Left cardiac atrium (tissue), 4 donors: ENCODE measurements at places on chromosomes 12 and 14.

- DNase-seq: no peak
These were observed 146.6 kb downstream of the EXOC5 start for GRCh38 chr14:57122129-57122528.

DNA sequence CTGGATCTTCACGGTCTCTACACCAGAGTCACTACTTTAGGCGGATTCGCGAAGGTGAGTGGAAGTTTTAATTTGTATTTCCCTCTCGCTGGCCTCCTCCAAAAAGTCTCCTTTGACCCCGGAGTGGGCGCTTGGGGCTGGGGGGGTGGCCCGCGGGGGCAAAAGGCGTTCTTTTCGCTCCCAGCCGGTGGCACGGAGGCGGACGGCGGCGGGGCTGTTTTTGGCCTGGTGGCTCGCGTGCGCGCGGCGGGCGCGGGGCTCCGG is 510 bp downstream of the ARID2 start:
- DNase-seq: peak; percentile 45

- DNase-seq: no peak
These were observed 69.5 kb downstream of the ADAMTS20 start for GRCh38 chr12:43482311-43483085.

GRCh38 chr12:107288414-107289127 is 195.2 kb upstream of the CRY1 start:
- DNase-seq: no peak

DNA sequence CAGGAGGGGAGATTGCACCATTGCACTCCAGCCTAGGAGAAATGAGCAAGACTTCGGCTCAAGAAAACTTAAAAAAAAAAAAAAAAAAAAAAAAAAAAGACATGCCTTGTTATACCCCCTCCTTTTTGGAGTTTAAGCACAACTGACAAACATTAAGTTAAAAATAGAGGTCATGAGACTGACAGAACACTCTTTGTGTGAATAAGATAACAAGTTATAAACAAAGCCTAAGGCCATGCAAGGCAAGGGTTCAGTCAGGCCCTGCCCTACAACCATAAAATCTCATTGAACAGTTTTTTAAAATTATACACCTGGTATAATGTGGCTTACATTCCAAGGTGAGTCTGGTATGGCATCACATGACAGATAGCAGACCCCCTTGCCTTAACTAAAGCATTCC is 39.3 kb downstream of the TSPAN19 start:
- DNase-seq: no peak

GRCh38 chr14:64844969-64845536 is 34.7 kb downstream of the SPTB start:
- no peak for DNase-seq

GRCh38 chr12:19421503-19422282 is 17.6 kb upstream of the AEBP2 start:
- DNase-seq: no peak
